ENCODE measurements at places on chromosomes 5 and 9. TPM values are rescaled to one million over a fixed set of nuclear protein-coding genes. Genes with fewer than 3 reads are reported as not detected.

DNA sequence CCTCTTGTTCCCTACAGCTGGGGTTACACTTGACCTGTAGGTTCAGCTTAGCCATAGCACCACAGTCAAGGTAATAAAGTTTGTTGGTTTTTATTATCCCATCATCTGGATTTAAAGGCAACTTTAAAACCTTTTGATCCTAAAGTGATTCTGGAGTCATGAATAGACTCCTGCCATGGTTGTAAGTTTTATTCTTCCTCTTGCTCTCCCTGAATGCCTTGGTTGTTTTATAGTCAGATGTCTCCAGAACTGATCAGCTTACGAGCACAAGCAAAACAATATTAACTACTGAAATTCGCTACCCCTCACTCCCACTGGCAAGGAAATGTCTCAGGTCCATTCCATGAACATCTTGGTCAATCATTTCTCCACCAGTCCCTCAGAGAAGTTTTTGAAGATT lies 1328.6 kb downstream of the PTPRD start:
- no peaks in the 10 kb centered on the region for H3K4me1 ChIP-seq
- H3K27ac ChIP-seq = no peak overlapping the region

GRCh38 chr9:91856419-91856818 lies 93.6 kb downstream of the ROR2 start:
- H3K27ac ChIP-seq = no peak overlapping the region
- DNase-seq = peak; percentile 37
- no peaks in the 10 kb centered on the region for H3K36me3 ChIP-seq
- H3K4me3 ChIP-seq = no peak overlapping the region
- no peaks in the 10 kb centered on the region for H3K4me1 ChIP-seq

GRCh38 chr9:37262410-37262809 lies 142.0 kb downstream of the ZCCHC7 start:
- no peaks in the 10 kb centered on the region for H3K4me1 ChIP-seq
- H3K4me3 ChIP-seq = no peak overlapping the region
- H3K36me3 ChIP-seq = no peaks in the 10 kb centered on the region

DNA sequence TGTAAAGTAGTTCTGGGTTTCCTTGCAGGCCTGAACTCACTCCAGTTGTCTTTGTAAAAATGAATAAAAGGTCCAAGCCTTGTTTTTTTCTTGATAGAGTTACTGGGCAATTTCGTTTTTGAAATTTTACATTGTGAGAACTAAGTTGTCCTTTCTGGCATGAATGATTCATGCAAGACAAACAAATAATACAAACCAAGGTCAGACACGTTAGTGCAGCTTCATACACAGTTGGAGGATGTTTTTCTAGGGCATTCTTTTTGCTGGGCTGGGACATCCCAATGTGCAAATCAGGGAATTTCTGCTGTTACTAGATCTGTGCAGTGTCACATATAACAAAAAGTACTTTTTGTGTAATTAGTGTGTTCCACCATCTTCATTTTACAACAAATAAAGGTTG lies 96.0 kb downstream of the MEGF10 start:
- no peak for DNase-seq
- H3K27me3 ChIP-seq = no peaks in the 10 kb centered on the region
- no peak overlapping the region for H3K4me3 ChIP-seq
- H3K27ac ChIP-seq = no peak overlapping the region
- H3K36me3 ChIP-seq = no peaks in the 10 kb centered on the region

- no peak overlapping the region for H3K4me3 ChIP-seq
- H3K27me3 ChIP-seq = no peaks in the 10 kb centered on the region
- H3K27ac ChIP-seq = no peak overlapping the region
- H3K4me1 ChIP-seq = no peaks in the 10 kb centered on the region
Observed at GRCh38 chr9:77541600-77541999, 106.5 kb downstream of the GNA14 start.

The PRUNE2 gene
- total RNA-seq = 11.4 TPM
